Daoy (cell line): ENCODE measurements at places on chromosomes 11 and 22. TPM values are rescaled to one million over a fixed set of nuclear protein-coding genes. Genes with fewer than 3 reads are reported as not detected.

KIRREL3 gene
- 2.4 and 4.1 TPM in 2 replicates for total RNA-seq

LIF gene
- 33.3 and 35.2 TPM in 2 replicates for total RNA-seq

SH3BP1 gene
- 3.4 and 5.7 TPM in 2 replicates for total RNA-seq

- no peak for DNase-seq
These were observed 12.8 kb downstream of the GATD1 start for GRCh38 chr11:764322-765024.

- DNase-seq, result peak; percentile 42
These were observed 31.7 kb downstream of the PAX6 start for GRCh38 chr11:31779374-31779791.

GRCh38 chr11:74493791-74494630, 487 bp upstream of the LIPT2 start:
- DNase-seq, result no peak

DNA sequence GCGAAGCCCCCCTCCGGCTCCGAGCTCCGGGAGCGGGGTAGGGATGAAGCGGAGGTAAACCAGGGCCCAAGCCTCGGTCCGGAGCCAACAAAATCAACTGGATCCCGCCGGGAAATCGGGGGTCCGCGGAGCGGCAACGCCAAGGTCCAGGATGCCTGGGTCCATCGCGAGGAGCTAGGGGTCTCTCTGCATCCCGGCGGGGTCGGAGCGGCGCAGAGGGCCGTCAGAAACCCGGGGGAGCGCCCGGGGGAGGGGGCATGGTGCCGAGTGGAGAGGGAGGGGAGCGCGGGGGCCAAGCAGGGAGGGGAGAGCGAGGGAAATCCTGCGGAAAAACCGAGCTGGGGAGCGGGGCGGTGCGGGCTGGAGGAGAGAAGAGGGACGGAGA, 51.8 kb downstream of the SLC22A12 start:
- no peak for DNase-seq

DNA sequence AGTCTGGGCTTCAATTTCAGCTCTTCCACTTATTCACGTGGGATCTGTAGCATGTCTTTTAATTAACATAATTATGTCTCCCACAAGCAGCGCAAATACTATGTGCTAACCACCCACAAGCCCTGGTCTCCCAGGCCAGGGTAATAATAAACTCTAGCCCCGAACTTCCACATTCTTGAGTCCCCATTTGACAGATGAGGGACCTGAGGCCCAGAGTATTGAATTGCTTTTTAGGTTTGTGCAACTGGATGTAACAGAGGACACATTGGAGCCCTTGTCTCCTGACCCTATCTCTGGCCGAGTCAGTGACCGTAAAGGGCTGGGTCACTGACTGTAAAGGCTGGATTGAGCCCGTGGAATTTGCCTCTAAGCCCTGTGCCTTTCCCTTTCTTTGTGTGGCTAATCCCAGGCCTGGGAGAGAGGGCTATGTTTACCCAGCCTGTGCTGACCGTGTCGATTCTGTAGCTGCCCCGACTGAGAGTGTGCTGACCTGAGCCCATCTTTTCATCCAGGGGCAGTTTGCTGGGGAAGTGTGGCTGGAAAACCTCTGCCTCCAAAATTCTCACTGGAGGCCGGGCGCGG, 3.9 kb downstream of the CRYBB2 start:
- no peak for DNase-seq

- peak; percentile 97 for DNase-seq
These were observed at the start of gene ARL14EP for GRCh38 chr11:30322826-30323710. ARL14EP (plus strand) TSS chr11:30323104; CDS start chr11:30330949, 7,845 bp downstream.

GRCh38 chr11:1053121-1053901, 16.8 kb upstream of the MUC6 start:
- DNase-seq, result peak; percentile 13

DNA sequence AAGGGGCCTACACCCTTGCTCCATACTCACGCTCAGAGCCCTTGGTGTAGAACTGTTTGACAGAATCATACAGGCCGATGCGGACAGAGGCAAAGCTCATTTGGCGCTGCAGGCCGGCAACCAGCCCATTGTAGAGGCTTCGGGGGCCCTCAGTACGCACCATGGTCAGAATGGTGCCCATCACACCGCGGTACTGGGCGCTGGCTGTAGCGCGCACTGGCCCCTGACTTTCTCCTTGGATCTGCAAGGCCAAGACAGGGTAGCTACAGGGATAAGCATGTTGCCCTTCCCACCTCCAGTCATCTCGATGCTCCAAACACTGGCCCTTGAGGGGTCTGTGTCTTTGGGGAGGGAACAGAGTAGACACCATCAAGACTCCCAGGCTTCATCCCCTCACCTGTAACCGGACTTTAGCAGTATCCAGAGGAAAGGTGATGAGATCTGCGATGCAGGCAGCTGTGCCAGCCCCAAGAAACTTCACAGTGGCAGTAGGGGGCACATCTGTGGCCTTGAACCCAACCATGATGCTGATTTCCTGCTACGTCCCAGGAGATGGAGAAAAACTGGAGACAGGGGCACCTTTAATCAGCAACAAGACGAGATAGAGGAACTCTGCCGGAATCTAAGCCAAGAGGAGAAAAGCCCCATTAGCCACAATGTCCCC, 4.7 kb downstream of the UCP2 start:
- DNase-seq, result no peak

- no peak for DNase-seq
These were observed 123.7 kb upstream of the NECTIN1 start for GRCh38 chr11:119852741-119853140.

DNA sequence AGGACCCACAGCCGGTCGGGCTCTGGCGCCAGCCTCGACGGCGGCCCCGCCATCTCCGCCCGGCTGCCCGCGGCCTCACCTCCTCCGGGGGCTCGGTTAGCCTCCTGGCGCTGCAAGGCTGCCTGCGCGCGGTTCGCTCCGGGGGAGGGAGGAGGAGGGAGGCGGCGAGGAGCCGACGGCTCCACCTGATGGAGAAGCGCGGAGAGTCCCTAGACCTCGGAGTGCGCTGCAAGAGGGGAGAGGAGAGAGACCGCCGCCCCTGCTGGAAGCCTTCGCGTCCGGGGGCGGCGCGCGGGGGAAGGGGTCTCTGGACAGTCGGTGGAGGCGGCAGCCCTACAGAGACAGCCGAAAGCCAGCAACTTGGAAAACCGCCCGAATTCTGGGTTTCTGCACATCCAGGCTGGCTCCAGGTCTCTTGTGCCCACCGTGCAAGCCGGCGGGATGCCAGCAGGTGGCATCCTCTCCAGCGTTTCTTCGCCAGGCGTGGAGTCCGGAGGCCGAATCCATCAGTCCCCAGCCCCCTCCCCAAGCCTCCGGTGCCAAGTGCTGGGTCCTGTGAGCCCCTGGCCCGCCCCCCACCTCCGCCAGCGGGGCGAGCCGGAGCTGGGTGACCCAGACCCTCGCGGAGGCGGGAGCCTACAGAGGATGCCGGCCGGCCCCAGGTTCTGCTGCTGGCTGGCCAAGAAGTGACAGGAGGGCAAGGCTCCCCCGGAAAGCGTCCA, 2.9 kb upstream of the KIRREL3 start:
- peak; percentile 84 for DNase-seq

- DNase-seq, result no peak
These were observed 806.3 kb downstream of the BRD1 start for GRCh38 chr22:49021131-49021925.

DNA sequence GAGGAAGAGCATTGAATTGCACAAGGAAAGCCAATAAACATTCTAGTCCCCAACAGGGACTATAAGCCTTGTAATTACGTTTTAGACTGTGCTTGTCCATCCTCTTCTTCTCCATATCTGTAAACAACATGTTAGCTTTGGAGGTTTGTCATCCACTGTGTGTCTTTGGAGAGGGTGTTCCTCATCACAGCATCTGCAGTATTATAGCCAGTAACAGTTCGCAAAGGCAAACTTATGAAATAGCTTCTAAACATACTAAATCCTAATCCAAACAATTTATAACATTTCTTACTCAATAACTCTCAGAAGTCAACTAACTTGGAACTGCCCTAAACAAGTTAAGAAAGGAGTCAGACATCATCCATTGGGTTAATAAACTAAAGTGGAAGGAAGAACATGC, 10.3 kb upstream of the BDNF start:
- DNase-seq, result no peak

- DNase-seq, result peak; percentile 93
These were observed 21.7 kb upstream of the HSPA8 start for GRCh38 chr11:123083623-123084029.

- DNase-seq, result no peak
These were observed 97.7 kb upstream of the SORL1-AS1 start for GRCh38 chr11:121550247-121551030.

- peak; percentile 89 for DNase-seq
These were observed 25.4 kb downstream of the MMP20 start for GRCh38 chr11:102599642-102600261.

DNA sequence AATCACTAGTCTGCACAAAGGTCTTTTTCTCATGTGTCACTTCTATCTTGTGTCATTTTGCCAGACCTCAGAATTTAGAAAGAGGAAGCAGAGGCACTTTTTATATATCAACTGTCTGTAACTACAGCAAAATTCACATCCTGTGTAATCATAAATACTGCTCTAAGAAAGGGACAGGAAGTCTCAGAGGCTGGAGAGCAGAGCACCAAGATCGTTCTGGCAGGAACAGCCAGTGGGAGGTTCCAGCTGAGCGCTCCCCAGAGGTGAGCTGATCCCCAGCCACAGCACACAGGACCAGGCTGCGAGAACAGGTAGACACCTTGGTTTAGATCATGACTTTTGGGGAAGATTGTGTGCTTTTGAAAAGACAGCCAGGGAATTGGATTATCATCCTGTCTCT, at the start of gene MS4A7:
MS4A7 (plus strand) TSS at position 179 of the 400 bp plus-strand sequence. CDS start 4,610 bp downstream, outside the sequence.
- DNase-seq, result no peak
